Effector memory CD4-positive, alpha-beta T cell (primary cell): ENCODE measurements at places on chromosomes 2 and 18.

- no peak for DNase-seq
Measured at GRCh38 chr2:148102641-148103040, 81.8 kb downstream of the MBD5 start.

- DNase-seq: no peak
Measured at GRCh38 chr18:32422978-32423740, 47.5 kb downstream of the GAREM1 start.

DNA sequence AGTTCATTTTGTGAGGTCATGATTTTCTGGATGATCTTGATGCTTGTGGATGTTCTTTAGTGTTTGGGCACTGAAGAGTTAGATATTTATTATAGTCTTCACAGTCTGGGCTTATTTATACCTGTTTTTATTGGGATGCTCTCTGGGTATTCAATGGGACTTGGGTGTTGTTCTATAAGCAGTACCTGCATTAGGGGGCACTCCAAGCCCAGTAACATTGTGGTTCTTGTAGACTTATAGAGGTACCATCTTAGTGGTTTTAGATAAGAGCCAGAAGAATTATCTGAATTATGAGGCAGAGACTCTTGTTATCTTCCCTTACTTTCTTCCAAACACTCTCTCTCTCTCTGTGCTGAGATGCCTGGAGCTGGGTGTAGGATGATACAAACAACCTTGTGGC, 470.0 kb downstream of the PIK3C3 start:
- DNase-seq: no peak

DNA sequence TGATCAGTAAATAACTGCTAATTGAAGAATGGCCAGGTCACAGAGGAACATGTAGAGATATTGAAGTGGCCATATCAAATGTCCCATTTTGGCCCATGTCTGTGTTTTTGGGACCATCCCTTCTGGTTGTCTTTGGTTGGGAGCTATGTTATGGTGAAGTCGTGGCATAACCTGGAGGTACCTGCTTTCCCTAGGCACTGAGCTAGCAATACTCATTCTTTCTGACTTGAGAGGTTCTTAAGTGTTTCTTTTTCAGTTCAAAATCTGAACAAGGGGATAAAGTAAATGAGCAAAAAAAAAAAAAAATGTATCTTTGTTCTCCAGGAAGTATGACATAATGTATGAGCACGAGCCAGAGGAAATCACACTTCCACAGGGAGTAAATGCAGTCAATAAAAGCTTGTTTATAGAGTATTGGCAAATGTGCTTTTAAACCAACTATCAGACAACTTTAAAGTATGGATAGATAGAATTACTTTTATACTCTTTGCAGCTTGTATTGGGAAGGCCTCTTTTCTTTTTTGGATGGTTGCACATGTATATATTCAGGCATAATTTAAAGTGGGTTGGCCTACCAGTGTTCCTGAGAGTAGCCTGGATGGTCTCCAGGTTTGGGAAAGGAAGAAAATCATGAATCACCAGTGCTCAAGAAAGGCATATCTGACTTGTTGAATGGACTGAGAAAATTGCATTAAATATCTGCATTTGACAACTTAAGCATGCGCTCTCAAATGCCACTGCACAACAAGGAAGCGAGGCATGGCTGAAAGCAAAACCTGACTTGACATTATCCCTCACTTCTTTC, 125.0 kb downstream of the SPHKAP start:
- DNase-seq: no peak

- no peak for DNase-seq
Measured at GRCh38 chr2:170236680-170237047, 58.7 kb downstream of the MYO3B start.

DNA sequence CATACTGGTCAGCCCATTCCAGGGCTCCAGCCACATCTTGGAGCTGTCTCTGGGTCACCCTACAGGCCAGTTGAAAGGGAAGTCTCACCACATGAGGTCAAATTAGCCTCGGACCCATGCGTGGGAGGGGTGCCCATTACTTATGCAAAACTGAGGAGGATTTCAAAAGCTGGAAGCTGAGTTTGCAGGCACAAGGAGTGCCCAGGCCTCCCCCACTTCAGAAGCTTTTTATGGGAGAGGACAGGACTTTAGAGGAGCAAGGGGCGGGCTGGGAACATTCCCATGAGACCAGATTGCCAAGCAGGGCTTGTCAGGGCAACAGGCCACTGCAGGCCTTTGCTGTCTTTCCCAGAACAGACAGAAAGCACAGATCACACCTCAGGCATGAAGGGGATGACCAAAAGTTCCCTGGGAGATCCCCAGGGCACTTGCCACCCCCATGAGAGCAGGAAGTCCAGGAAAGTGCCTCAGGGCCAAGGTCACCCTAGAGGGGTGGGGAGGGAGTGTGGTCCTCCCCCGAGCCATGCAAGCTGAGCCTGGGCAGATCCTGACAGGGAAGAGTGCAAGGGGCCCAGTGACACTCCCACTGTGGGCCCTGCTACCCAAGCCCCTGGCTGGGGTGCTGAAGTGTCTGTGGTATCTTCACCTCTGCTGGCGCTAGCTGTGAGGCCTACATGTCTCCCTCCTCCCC, 267.7 kb downstream of the BCL11A start:
- DNase-seq: no peak

- no peak for DNase-seq
Measured at GRCh38 chr18:49495076-49495475, 8.0 kb upstream of the C18orf32 start.

GRCh38 chr2:71787108-71787415, 333.7 kb downstream of the DYSF start:
- no peak for DNase-seq

GRCh38 chr18:57668021-57668420, 46.4 kb upstream of the NARS1 start:
- DNase-seq: no peak

DNA sequence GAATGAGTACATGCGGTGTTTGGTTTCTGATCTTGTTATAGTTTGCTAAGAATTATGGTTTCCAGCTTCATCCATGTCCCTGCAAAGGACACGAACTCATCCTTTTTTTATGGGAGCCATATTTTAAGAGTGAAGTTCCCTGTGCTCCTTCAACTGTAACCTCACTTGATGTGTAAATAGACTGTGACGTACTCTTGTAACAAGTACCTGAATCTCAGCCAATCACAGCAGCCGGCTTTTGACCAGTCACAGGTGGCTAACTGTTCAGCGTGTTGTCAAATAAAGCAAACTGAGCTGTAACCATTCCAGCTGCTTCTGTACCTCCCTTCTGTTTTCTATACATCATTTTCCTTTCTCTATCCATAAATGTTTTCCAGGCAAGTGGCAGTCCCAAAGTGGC, 774.3 kb upstream of the HS6ST1 start:
- no peak for DNase-seq

GRCh38 chr2:2846332-2847208, 515.5 kb upstream of the MYT1L start:
- DNase-seq: no peak

- DNase-seq: no peak
Measured at GRCh38 chr2:20582600-20583221, 68.2 kb downstream of the HS1BP3 start.

GRCh38 chr18:78636260-78636659, 343.4 kb upstream of the SALL3 start:
- DNase-seq: no peak

DNA sequence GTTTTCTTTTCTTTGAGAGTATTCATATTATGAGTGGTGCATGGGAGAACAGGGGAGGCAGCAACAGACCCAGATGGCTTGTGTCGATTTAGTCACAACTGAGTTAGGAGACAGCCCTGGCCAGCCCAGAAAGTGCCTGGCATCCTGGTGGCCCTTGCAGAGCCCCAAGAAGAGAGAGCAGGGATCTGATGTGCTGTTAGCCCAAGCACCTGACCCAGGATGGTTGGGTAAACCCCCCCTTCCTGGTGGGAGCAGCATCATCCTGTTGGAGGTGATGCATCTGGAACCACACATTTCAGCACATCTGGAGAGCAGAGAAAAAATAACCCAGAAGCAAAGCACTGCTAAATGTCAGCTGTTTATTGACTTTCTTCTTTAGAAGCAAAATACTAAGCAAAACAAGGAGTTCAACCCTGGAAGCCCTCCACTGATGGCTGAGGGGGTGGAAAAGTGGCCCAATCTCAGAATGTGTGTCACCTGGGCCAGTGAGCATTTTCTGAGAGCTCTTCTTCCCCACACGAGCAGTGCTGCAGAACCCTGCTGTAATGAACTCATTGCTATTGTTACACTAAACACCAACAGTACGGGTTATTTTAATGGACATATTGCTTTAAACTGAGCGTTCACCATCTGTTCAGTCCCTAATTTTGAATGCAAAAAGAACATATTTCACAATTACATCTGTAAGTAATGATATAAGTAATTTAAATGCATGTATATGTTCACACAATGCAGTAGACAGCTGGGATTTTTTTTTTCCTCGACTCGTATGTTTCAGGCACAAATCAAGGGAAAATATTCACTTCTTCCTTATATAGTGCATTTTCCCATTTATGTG, 100.6 kb upstream of the SMIM21 start:
- no peak for DNase-seq

DNA sequence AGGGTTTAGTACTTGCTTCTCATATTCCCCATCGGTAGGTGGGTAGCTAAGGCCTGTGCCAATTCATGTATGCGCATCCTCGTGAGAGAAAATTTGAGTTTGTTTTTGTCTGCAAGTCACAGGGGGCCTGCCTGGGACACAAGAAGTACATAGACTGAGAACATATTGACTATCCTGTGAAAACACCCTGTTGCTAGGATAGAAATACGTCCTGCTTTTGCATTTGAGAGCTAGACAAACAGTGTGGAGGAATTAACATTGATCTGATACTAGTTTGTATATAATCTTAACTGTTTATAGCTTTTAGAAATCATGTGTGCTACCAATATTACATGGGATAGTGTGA, 10.9 kb downstream of the WDR7 start:
- no peak for DNase-seq

- no peak for DNase-seq
Measured at GRCh38 chr2:212898011-212898410, 253.4 kb downstream of the IKZF2 start.

DNA sequence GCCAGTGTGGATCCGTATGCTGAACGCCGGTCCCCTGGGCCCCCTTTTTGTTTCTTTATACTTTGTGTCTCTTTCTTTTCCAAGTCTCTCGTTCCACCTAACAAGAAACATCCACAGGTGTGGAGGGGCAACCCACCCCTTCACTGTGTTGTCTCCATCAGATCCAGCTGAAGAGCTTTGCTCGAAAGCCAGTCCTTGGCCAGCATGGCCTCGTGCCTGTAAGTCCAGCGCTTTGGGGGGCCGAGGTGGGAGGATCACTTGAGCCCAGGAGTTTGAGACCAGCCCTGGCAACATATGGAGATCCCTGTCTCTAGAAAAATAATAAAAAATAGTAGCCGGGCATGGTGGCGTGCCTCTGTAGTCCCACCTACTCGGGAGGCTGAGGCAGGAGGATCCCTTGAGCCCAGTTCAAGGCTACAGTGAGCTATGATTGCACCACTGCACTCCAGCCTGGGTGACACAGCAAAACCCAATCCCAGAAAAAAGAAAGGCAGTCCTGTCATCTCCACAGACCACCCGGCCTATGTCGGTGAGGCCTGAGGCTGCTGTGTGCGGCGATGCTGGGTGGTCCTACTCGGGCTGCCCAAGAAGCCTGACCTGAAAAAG, 3.4 kb upstream of the HSBP1L1 start:
- no peak for DNase-seq

GRCh38 chr2:132670496-132671150, 618 bp upstream of the LYPD1 start:
- DNase-seq: no peak

- DNase-seq: peak; percentile 33
Measured at GRCh38 chr18:45670281-45670962, 53.6 kb upstream of the SLC14A1 start.

GRCh38 chr2:67532387-67532786, 135.3 kb downstream of the ETAA1 start:
- no peak for DNase-seq

DNA sequence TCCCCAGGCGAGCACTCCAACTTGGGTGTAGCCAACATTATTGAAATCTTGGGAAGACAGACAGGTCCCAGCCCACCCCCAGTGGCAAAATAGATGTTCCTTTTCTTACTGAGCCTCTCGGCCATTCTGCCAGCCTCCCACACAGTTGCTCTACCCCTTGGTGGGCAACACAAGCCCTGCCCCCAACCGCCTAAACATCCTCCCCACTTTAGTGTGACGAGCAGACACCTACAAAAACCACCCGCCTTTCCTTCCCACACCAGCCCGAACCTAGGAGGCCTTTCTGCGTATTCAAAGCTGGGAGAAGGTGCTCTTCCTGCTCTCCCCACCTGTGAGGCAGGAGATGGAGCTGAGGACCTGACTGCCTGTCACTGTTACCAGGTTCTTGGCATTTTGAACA, 58.6 kb upstream of the CAB39 start:
- DNase-seq: no peak

- DNase-seq: no peak
Measured at GRCh38 chr2:189091253-189091652, 88.3 kb downstream of the COL5A2 start.

DNA sequence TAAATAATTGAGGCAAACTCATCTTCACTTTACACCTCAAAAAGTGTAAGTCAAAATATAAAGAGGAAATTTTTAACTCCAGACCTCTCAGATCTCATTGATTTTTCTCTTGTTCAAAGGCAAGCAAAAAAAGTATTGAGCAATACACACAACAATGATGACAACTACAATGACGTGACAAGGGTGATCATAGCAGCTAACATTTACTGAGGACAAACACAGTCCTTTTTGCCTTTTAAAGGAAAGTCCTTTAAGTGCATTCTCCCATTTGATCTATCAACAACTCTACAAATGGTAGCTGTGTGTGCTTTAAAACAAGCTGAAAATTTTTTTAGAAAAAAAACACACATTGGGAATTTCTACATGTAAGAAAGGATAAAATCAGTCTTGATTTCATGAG, 123.5 kb upstream of the CTAGE1 start:
- DNase-seq: no peak

DNA sequence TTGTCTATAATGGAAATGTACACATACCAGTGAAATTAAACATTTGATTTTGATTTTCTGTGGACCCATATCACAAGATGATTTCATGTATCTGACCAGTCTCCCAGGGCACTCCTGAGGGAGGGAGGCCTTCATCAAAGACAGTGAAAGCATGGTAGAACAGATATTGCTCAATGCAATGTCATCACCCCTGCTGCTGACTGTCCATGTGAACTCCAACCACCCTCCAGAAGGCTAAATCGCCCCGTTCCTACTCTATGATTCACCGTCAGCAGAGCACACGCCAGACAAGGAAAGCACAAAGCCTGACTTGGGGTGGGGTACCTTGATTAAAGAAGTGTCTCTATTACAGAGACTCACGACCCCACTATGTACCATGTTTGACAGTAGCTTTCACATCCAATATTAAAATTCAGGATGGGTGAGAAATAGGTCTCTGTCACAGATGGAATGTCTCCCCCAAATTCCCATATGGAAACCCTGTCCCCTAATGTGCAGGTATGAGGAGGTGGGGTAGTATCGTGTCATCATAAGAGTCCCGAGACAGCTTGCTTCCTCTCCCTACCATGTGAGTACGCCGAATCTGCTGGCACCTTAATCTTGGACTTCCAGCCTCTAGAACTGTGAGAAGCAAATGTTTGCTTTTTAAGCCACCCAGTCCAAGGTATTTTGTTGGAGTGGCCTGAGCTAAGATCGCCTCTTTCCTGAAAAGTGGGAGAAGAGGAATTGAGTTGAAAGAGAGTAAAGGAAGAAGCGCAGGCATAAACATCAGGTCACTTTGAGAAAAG, 42.4 kb downstream of the CYB5A start:
- no peak for DNase-seq

- no peak for DNase-seq
Measured at GRCh38 chr2:102522890-102523289, 49.9 kb downstream of the SLC9A4 start.
